ENCODE measurements at places on chromosomes 2 and 18.

GRCh38 chr2:233029321-233029720 lies 3.2 kb upstream of the NEU2 start:
- no peaks in the 10 kb centered on the region for H3K36me3 ChIP-seq
- H3K27me3 ChIP-seq = no peaks in the 10 kb centered on the region
- no peak overlapping the region for H3K4me3 ChIP-seq
- no peak overlapping the region for H3K27ac ChIP-seq

DNA sequence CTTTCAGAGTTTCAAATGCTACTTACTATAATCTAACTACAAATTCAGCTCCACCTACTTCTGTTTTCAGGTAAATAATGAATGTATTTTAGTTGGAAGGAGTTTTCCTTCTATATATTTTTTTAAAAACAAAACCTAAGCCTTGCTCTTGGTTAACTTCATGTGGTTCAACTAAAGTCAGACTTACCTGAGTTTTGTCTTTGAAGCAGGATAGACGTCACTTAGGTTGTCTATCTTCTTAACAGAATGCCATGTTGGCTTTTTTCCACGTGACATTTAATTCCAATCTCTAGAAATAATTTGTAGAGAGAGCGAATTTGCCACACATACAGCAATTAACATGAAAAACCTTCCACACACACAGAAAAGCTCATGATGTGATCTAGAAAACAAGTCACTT lies 43.9 kb upstream of the CYTIP start:
- H3K4me1 ChIP-seq = peaks cover 45% of the 10 kb centered on the region
- peaks cover 3% of the 10 kb centered on the region for H3K27me3 ChIP-seq
- no peak for DNase-seq
- H3K4me3 ChIP-seq = no peak overlapping the region
- H3K36me3 ChIP-seq = no peaks in the 10 kb centered on the region

DNA sequence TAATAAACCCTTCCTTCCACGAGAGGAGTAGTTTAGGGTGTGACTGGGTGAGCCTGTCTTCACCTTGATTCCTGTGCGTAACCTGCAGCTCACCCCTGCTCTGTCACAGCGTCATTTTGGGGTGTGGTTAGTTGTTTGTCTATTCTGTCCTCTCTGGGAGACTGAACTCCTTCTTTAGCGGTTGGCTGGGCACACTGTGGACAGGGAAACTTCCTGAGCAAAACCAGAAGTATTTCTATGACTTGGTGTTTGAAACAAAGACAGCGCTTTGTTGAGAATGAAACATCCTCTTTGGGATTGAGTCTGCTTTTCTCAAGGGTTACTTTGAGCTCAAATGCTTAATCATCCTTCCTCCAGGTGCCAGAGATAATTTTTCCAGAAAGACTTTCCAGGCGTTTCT lies 270.7 kb downstream of the HRH4 start:
- no peak overlapping the region for H3K4me3 ChIP-seq
- H3K27ac ChIP-seq = no peak overlapping the region
- H3K27me3 ChIP-seq = peaks cover 24% of the 10 kb centered on the region
- DNase-seq = no peak

- peaks cover 45% of the 10 kb centered on the region for H3K36me3 ChIP-seq
- H3K4me1 ChIP-seq = peaks cover 11% of the 10 kb centered on the region
- no peak overlapping the region for H3K4me3 ChIP-seq
- H3K27me3 ChIP-seq = no peaks in the 10 kb centered on the region
- no peak for DNase-seq
These were observed 206.4 kb downstream of the NBAS start for GRCh38 chr2:15354596-15355366.

- H3K4me3 ChIP-seq = peak within 1 kb of the TSS; percentile 71
- DNase-seq = no peak
- H3K4me1 ChIP-seq = peaks cover 16% of the 10 kb centered on the region
- H3K27ac ChIP-seq = no peak within 1 kb of the TSS
These were observed at the start of gene HOXD1 for GRCh38 chr2:176187899-176188773. HOXD1 (plus strand) TSS chr2:176188668; CDS start chr2:176188802, 134 bp downstream.

DNA sequence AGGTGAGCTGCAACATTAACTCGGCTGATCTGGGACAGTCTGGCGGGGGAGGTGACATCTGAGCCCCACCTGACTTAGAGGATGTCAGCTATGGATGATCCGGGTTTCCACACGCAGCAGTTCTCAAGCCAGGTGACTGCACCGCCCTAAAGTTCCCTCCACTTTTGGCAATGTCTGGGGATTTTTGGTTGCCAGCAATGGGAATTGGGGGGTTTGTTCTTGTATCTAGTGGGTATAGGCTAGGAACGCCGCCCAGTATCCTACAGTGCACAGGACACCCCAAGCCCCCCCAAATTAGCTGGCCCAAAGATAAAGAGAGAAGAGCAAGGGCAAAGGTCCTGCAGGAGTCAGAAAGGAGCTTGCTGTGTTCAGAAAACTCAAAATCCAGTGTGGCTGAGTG lies 544 bp upstream of the AGFG1 start:
- no peaks in the 10 kb centered on the region for H3K27me3 ChIP-seq
- no peak overlapping the region for H3K27ac ChIP-seq
- H3K4me1 ChIP-seq = peaks cover 23% of the 10 kb centered on the region

DNA sequence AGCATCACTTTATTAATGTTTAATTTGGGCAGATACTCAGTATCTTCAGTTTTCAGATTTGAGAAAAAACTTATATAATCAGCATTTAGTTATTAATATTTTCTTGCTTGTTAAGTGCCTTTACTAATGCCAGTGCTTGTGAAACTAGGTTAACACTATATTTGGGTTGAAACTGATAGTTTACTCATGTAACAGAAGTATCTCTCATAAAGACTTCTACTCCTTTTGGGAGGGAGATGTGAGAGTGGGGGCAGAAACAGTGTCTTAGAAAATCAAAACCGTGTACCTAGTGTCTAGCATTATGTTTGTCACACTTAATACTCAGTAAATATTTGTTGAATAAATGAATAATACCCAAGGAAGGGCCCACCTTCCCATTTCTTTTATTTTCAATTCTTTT lies 129.5 kb downstream of the MSTN start:
- no peak for DNase-seq
- H3K27ac ChIP-seq = peak overlapping the region; percentile 82
- H3K36me3 ChIP-seq = no peaks in the 10 kb centered on the region
- peaks cover 44% of the 10 kb centered on the region for H3K4me1 ChIP-seq
- H3K4me3 ChIP-seq = no peak overlapping the region

DNA sequence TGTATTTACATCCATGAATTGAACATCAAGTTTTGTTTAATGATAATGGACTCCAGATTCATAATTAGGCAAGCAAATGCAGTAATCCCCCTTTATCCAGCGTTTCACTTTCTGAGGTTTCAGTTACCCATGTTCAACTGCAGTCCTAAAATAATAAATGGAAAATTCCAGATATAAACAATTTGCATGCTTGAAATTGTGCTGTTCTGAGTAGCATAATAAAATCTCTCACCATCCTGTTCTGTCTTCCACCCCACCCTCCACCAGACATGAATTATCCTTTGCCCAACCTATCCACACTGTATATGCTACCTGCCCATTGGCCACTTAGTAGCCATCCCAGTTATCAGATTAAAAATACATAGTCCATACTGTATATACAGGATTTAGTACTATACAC lies 224.5 kb upstream of the CHAC2 start:
- no peaks in the 10 kb centered on the region for H3K36me3 ChIP-seq
- no peaks in the 10 kb centered on the region for H3K4me1 ChIP-seq
- H3K27ac ChIP-seq = no peak overlapping the region
- H3K4me3 ChIP-seq = no peak overlapping the region
- peaks cover 28% of the 10 kb centered on the region for H3K27me3 ChIP-seq
- DNase-seq = no peak

DNA sequence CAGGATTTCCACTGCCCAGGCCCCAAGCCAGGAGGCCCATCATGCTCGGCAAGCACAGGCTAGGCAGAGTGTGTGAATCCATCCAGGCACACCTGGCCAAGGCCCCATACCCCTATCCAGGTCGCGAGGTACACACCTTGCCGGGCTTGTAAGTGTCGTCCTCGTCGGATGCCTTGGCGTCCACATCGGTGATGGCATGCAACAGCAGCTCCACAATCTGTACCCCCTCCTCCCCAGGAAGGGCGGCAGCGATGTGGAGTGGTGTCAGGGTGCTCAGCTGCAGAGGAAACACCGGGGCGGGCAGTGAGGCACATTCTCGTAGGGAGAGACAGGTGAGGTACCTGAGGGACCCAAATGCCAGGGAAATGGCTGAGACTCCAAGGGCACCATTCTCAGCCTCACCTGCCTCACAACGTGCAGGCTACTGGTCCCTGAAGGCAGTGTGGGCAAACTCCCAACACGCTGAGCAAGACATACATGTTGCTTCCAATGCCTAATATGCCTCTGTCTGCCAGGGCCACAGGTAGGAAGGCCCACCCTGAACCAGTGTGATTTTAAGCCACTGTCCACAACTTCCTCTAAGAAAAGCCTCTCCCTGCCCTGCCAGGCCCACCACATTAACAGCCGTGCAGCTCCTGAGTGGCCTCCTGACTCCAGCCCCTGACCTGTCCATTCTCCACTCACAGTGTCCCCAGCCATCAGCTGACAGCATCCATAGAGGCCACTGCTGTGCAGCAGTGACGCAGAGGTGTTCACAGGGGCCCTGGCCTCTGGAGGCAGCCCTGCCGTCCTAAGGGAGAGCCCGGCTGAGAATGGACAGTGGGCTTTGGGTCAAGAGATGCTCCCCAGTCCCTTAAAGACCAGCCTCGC lies 44.9 kb downstream of the ANKMY1 start:
- H3K4me1 ChIP-seq = peaks cover 5% of the 10 kb centered on the region
- H3K4me3 ChIP-seq = no peak overlapping the region
- peak; percentile 79 for DNase-seq
- H3K27ac ChIP-seq = no peak overlapping the region
- peaks cover 14% of the 10 kb centered on the region for H3K36me3 ChIP-seq
- H3K27me3 ChIP-seq = no peaks in the 10 kb centered on the region

- DNase-seq = peak; percentile 89
- H3K36me3 ChIP-seq = no peaks in the 10 kb centered on the region
- H3K4me1 ChIP-seq = no peaks in the 10 kb centered on the region
- H3K27me3 ChIP-seq = peaks cover 50% of the 10 kb centered on the region
These were observed 213.4 kb upstream of the GATA6 start for GRCh38 chr18:21955757-21956652.

DNA sequence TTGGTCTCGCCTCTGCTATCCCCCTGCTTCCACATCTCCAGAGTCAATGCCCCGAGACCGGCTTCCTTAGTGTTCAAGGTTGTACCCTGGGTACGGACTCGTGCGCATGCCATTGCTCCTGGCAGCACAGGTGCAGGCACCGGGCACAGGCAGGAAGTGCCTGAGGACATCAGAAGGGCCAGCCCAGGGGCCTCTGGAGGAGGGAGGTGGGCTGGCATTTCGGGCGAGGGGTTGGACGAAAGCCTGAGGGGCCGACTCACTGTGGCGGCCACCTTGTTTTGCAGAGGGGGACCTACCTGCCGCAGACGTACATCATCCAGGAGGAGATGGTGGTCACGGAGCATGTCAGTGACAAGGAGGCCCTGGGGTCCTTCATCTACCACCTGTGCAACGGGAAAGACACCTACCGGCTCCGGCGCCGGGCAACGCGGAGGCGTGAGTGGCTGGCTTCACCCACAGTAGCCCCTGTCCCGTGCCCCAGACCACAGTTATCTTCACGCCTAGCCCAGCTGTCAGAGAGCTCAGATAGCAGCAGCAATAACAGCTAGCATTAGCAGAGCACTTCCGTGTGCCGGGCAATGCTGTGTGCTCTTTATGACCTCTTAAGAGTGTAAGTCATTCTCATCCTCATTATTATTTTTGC lies 12.5 kb downstream of the ITM2C start:
- DNase-seq = no peak
- peaks cover 31% of the 10 kb centered on the region for H3K36me3 ChIP-seq
- H3K4me3 ChIP-seq = no peak overlapping the region
- no peaks in the 10 kb centered on the region for H3K27me3 ChIP-seq
- H3K27ac ChIP-seq = no peak overlapping the region
- H3K4me1 ChIP-seq = peaks cover 3% of the 10 kb centered on the region

DNA sequence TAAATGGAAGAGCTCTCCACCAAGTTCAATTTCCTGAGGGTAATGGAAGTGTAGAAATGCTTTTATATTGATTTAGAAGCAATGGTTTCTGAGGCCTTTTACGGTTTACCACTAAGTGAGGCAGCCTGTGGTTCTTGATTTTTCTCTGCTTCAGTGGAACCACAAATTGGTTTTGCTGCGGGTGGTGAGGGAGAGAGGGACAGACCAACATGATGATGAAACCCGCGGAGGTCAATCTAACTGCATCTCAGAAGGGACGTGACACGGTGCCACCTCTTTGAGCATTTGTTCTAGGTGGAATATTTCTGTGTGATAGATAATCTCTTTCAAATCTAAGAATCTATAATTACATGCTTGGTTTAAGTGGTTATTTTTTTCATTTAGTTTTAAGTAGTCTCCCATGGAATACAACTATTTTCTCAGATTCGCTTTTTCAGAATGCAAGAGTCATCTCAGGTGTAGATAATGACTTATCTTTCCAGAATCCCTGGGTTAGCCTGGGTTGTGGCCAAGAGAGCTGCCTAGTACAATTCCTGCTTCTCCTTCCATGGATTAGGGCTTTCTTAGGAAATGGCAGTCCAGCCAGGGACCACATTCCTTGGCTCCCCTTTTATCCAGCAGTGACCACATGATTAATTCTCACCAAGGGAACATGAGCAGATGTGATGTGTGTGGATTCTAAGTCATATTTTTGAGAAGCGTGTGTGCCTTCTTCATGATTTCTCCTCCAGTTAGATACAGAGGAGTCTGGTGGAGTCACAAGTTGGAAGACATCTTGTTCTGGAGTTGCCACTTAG lies 52.5 kb downstream of the KCNE4 start:
- H3K27me3 ChIP-seq = no peaks in the 10 kb centered on the region
- H3K27ac ChIP-seq = no peak overlapping the region
- peaks cover 48% of the 10 kb centered on the region for H3K4me1 ChIP-seq
- no peaks in the 10 kb centered on the region for H3K36me3 ChIP-seq
- H3K4me3 ChIP-seq = no peak overlapping the region

DNA sequence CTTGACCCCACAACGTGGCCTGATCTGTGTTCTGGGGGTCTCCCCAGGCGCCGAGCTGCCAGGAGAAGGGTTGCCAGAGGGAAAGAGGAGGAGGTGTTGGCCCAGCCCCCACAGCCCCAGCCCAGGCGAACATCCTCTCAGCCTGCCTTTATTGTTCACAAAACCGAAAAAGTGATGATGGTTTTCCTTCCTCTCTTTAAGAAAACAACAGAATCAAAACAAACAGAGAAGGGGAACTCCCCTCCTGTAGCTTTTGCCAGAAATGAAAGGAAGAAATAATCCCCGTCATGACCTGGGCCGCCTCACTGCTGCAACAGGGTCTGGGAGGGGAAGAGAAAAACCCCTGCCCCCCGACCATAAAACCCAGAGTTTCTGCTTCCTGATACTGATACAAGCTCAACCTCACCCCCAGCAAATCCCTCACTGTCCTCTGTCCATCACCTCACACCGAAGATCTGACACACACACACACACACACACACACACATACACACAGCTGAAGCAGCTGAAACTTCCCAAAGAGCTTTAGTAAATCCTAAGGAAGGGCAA lies 52.0 kb downstream of the ZFP36L2 start:
- H3K4me3 ChIP-seq = peak overlapping the region; percentile 30
- H3K36me3 ChIP-seq = no peaks in the 10 kb centered on the region
- DNase-seq = no peak
- no peaks in the 10 kb centered on the region for H3K27me3 ChIP-seq

- no peak overlapping the region for H3K4me3 ChIP-seq
- H3K27ac ChIP-seq = no peak overlapping the region
- H3K4me1 ChIP-seq = peaks cover 8% of the 10 kb centered on the region
- no peaks in the 10 kb centered on the region for H3K27me3 ChIP-seq
- peaks cover 2% of the 10 kb centered on the region for H3K36me3 ChIP-seq
These were observed 9.0 kb upstream of the GAL3ST2 start for GRCh38 chr2:241767464-241768250.
